ENCODE measurements at places on chromosomes 5 and 9.

DNA sequence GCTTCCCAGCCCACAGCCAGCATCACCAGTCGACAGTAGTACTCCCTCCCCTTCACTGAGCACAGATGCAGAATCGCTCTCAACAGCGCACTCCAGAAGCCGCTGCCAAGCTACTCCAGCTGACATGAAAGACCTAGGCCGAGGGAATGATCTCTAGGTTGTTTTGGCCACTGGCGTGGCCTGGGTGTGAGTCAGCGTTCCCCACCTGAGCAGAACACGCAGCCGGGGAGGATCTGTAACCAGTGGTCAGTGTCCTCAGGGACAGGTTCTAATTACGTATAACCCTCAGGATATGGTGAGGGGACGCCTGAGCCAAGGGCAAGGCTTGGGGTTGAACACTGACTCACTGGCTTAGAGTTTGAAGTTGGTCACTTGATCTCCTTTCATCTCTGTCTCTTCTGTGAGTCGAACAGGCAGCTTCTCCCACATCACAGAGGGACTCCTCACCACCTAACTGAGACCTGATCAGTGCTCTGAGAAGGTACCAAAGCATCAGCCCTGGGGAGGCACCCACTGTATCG, 76.9 kb upstream of the IL17B start:
- DNase-seq, result peak; percentile 98

DNA sequence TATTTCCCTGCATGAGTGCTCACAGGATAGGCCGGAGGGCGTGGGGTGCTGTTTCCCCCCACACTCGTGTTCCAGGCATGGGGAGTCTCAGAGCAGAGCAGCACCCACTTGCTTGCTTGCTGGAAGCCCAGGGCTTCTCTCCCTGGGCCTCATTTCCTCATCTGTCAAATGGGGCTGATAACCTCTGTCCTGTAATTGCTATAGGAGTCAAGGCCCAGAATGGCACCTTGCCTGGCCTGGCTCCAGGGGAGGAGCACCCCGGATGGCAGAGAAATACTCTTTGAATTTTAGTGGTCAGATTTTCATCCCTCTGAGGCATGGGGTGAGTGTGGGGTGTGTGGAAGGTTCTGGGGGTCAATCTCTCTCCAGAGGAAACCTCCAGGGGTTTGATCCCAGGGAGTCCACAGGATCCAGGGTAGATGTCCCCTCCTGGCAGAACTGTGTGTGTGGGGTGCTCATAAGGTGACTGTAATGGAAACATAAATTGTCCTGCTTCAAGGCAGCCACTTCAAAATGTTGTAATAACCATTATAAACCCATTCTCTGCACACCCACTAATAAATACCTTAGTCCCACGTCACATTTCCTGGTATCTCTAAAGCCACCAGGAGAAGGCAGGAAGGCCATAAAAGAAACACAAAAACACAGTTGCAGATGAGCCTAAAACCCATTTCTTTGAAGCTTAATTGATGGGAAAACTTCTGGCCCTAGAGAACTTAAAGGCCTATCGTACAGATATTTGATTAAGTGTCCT, 272.2 kb downstream of the FSTL4 start:
- peak; percentile 11 for DNase-seq

GRCh38 chr9:73596321-73596720, 444.7 kb downstream of the ANXA1 start:
- no peak for DNase-seq

DNA sequence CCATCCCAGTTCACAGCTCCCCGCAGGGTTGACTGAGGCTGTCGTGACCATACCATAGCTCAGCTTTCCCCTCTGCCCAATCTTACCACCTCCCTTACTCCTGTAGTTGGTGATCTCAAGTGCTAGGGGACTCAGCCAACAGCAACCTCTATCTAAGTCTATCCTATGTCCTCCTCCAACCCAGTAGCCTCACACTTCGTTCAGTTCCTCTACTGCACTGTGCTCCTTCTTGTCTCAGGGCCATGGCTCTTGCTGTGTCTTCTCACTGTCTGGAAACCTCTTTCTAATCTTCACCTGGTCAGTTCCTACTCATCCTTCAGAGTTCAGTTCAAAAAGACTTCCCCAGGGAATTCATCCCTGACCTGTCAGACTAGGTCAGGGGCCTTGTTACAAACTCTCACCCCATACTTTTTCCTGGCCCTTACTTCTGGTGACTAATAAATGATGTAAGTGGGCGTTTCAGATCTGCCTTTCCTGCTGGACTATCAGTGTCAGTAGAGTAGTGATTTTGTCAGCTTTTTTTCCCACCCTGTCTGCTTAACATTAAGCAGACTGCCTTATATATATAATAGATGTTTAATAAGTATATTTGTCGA, 53.6 kb upstream of the NR3C1 start:
- peak; percentile 63 for DNase-seq

GRCh38 chr5:176716320-176716719, 69.0 kb downstream of the TSPAN17 start:
- peak; percentile 85 for DNase-seq

- peak; percentile 95 for DNase-seq
Observed at GRCh38 chr9:91419222-91420191, 4.1 kb downstream of the NFIL3 start.

- no peak for DNase-seq
Observed at GRCh38 chr5:150511578-150512367, 3.8 kb downstream of the NDST1 start.

DNA sequence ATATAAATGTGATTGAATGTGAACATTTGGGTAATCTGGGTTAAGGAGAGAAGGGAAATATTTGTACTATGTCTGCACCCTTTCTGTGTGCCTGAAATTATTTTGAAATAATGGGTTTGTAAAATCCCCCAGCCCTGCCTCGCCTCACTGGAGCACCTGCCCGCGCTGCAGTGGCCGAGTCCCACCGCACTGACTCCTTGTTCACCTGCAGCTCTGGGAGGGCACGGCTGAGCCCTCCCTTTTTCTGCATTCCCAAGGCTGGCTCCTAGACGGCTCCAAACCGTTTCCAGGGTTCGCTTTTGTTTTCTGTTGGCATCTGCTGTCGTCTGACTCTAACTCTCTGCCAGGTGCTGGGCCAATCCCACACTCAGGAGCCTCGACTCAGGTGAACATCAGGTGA, 17.6 kb upstream of the PPP1R26 start:
- DNase-seq, result no peak

GRCh38 chr9:125494653-125494915, 212.4 kb downstream of the MAPKAP1 start:
- peak; percentile 76 for DNase-seq

GRCh38 chr5:93058309-93058708, 522.7 kb downstream of the NR2F1-AS1 start:
- DNase-seq, result peak; percentile 87

DNA sequence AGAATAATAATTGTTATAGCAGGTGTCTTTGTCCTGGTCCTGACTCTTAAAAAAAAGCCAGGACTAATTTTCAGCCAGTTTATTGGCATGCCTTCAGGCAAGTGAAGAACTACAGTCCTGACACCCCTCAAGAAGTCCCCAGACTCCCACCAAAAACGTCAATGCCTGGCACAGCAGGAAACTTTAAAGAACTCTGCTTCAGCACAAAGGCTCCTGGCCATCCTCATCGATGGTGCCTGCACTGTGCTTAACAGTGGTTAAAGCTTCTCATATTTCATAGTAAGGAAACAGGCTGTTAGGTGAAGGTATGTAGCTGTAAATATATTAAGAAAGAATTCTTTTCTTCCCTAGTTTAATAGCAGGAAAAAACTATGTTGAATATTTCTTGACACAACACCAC, 280.1 kb upstream of the PUM3 start:
- no peak for DNase-seq

GRCh38 chr5:79493596-79494345, 20.2 kb downstream of the HOMER1 start:
- DNase-seq, result no peak

DNA sequence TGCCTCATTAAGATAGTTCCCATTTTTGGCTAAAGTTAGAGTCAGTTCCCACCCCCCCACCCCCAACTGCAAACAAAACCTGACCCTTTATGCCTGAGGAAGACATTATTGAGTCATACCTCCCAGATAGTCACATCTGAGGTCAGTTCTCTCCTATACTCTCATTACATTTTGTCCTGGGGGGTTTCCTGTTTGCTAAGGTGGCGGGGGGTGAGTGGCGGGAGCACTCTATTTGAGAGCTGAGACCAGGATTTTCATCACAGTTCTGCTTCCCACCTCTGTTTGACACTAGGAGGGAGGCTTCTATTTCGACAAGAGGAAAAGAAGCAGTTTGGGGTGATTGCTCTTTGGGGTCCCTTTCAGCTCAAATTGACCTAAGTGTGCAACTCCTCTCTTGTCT, 59.4 kb upstream of the ICE1 start:
- peak; percentile 78 for DNase-seq

- DNase-seq, result peak; percentile 85
Observed at GRCh38 chr9:73869264-73869663, 627.9 kb upstream of the RORB start.

DNA sequence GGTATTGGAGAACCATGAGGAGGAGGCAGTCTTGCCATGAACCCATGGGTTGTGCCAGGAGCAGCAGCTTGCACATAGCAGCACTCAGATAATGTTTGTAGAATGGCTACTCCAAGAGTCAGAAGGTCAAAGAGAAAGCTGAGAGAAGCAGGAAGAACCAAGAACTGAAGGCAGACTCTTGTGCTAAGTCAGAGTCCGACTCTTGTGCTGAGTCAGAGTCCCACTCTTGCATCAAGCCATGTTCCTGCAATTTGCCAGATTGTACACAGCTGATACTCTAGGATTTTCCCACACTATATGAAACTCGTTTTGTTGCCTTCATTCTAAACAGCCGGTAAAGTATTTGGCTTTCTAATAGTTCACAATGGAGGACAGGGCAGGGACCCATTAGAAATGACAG, 26.2 kb upstream of the HSPA9 start:
- peak; percentile 83 for DNase-seq

DNA sequence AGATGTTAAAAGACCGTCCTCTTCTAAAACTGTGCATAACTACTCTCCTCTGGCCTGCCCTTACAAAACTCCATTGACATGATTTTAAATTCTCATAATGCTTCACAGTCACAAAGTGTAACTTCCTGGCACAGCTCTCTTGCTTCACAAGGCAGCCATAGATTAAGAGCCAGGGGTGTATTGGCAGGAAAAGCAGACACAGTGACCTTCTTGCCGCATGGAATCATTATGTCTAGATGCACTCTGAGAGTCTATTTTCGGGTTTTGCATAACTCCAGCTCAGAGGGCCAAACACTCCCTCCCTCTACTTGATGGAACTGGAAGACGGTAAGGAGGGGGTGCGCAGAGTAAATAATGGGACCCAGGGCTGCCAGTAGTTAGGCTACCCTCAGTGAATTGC, 110.1 kb downstream of the MARCHF3 start:
- DNase-seq, result no peak

DNA sequence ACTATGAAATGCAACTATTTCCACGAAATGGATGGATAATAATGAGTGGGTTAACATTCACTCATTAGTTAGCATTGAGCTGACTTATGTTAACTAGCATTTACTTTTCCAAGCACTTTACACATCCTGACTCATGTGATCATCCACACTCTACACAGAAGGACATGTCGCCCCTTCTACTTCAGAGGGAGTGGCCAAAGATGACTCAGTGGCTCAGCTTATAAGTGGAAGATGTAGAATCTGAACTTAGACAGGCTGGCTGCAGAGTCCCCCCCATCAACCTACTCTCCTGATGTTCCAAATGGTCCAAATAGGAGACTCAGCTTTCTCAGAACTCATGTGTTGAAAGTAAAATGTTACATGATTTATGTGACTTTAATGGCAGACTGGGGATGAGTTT, 146.0 kb downstream of the ADCY2 start:
- DNase-seq, result no peak

GRCh38 chr5:156815988-156816599, 34.0 kb upstream of the PPP1R2B start:
- peak; percentile 6 for DNase-seq

- peak; percentile 61 for DNase-seq
Observed at GRCh38 chr5:57911438-57911837, 428.8 kb upstream of the ACTBL2 start.

- DNase-seq, result no peak
Observed at GRCh38 chr9:127098916-127099553, 23.4 kb downstream of the ANGPTL2 start.

DNA sequence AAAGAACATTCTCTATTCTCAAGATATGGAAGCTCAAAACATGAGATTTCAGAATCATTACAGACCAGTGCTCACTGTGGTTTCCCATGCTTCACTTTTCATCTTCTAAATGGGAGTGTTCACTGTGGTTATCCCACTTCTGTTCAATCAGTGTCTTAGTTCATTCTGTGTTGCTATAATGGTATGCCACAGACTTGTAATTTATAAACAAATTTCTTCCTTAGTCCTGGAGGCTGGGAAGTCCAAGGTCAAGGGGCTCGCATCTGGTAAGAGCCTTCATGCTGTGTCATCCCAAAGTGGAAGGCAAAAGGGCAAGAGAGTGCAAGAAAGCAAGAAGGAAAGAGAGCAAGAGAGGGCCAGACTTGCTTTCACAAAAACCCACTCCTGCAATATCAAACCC, 146.3 kb downstream of the TTC39B start:
- DNase-seq, result peak; percentile 89

DNA sequence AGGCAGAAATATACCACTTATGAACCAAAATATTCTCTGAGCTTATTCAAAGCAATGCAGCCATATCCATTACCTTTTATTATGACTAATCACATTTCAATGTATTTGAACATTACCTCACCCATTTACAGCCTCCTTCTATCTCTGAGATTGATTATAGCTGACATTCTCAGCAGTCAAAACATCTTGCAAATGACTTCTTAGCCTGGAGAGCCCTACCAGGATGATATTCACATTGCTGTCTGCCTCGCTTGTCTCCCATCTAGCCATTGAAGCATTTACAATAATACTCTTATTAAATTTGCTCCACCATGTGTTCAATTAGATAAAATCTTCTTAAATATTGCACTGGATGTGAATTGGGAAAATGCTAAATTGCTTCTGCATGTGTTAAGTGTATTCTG, 1879.9 kb upstream of the ACO1 start:
- DNase-seq, result peak; percentile 4

Data from M059J (cell line).